ENCODE measurements at places on chromosomes 1 and 21. TPM values are rescaled to one million over a fixed set of nuclear protein-coding genes. Genes with fewer than 3 reads are reported as not detected.
A peak's percentile ranks its signal among the peaks of the same experiment; 100 is the strongest.

GRCh38 chr1:203592730-203593129 is 33.9 kb upstream of the ATP2B4 start:
- no peak for DNase-seq

- DNase-seq = peak; percentile 90
These were observed 62.4 kb upstream of the DIRAS3 start for GRCh38 chr1:68112835-68113243.

GRCh38 chr1:113990530-113990929 is 11.3 kb downstream of the OLFML3 start:
- no peak for DNase-seq

- no peak for DNase-seq
These were observed 69.4 kb downstream of the EVA1C start for GRCh38 chr21:32481875-32482408.

DNA sequence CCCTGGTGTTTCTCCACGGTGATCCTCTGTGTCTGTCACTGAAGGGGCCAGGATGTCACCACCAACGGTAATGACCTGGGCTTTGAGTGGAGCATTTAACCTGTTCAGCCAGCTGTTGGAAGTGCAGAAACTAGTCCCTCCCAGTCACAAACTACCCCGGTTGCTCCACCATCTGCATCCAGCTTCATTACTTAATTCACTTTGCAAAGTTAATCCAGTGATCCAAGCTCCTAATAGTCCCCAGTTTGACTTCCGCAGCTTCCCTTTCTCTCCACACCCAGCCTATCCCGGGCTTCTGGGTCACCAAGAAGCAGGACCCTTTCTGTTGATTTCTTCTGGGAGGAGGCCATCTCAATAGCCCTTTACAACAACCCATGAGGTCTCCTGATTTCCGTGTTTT is 63.5 kb downstream of the MDM4 start:
- no peak for DNase-seq

GRCh38 chr1:10646347-10646861 is 150.0 kb downstream of the CASZ1 start:
- peak; percentile 61 for DNase-seq

DNA sequence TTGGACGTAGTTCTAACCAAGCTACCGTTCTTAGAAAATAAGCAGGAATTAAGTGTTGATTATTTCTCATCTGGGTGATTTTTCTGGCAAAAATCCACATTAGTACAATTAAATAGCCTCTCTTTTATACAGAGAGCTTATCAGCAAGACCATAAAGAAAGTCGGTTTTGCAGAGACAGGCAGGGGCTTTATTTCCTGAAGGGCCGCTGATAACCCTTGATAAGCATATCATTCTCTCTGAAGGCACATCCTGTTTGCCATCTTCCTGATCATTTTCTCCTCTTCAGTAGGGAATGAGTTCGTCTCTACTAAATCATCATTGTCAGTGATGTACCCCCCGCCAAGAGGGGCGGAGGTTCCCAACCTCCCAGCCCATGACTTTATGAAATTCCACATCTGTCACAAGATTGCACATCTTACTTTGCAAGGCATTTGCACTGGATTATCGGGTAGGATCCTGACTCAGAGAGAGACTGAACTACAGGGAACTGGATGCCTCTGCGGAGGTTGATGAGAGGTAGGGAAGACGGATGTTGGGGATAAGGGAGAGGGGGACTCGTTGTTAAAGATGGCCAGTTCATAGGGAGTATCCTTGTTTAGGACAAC is 115.7 kb downstream of the KCNJ6 start:
- peak; percentile 53 for DNase-seq

DNA sequence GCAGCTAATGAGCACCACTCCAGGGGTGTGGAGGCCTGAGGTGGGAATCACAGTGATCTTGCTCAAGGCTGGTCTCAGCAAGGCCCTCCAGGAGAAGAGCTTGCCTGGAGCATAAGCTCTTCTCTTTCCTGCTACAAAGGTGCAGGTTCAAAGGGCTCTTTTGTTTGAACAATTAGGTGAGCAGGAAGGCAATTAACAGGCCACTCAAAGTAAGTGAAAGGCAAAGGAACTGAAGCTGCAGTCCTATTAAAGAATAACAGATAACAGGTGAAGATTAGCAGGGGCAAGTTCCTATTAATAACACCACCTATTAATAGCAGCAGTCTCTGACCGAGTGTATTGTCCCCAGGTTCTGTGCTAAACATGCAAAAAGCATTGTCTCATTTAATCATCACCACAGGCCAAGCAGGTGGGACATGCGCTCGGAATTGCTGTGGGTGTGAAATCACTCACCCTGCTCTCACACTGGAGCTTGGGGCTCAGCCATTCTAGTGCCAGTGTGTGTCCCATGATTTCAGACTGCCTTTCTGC is 113.8 kb downstream of the RHOU start:
- DNase-seq = no peak

- DNase-seq = no peak
These were observed 70.1 kb upstream of the NRIP1 start for GRCh38 chr21:15134701-15135470.

DNA sequence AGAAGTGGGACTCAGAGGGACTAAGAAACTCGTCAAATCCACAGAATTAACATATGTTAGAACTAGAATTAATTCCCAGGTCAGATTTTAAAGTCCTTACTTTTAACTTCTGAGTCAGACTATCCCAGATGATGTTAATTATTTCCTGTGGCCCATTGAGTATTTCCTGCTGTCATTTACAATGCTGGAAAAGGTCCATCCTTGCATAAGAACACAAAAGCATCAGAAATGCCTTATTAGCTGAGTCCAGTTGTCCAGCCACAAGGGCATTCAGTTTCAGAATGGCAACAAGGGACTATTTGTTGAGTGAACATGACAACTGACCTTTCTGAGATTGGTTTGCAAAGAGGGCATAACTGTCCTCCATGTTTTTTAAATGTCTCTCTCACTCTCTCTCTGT is 16.5 kb upstream of the HIVEP3 start:
- DNase-seq = peak; percentile 70

- no peak for DNase-seq
These were observed 9.1 kb upstream of the RAB7B start for GRCh38 chr1:206012086-206012859.

- DNase-seq = no peak
These were observed 4.2 kb downstream of the OR6K3 start for GRCh38 chr1:158716335-158716734.

GRCh38 chr1:194366705-194367104 is 1180.3 kb upstream of the B3GALT2 start:
- DNase-seq = no peak

DNA sequence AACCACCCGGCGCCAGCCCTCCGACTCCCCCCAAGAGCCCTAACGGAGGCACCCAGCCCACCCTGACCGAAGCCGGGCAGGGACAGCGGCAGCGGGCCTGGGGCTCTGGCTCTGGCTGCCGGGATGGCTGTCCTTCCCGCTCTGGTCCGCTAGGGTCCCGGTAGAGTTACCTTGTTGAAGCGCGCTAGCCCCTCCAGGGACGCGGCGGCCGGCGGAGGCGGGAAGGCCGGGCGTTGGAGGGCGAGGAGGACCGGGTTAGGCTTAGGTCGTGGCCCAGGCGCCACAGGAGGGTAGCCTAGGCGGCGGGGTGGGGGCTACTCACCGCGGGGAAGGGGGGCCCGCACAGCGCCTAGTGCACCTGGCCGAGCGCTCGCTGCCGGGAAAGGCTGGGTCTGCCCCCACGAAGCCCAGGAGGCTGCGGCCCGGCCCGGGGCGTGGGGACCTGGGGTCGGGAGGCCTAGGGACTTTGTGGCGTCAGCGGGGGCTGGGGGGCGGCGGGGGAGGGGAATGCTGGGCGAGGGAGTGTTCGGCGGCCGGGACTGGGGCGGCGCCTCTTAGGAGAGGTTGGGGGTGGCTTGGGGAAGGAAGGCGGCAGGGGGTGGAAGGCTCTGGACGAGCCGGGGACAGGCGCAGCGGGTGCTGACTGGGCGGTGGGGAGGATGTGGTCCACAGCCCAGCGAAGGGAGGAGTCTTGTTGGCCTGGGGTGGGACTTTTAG is at the start of gene TRIM17:
Gene TRIM17, minus strand, starts transcription at position 645 of the 717 bp plus-strand sequence. CDS start 1,789 bp downstream, outside the sequence.
- DNase-seq = peak; percentile 44

DNA sequence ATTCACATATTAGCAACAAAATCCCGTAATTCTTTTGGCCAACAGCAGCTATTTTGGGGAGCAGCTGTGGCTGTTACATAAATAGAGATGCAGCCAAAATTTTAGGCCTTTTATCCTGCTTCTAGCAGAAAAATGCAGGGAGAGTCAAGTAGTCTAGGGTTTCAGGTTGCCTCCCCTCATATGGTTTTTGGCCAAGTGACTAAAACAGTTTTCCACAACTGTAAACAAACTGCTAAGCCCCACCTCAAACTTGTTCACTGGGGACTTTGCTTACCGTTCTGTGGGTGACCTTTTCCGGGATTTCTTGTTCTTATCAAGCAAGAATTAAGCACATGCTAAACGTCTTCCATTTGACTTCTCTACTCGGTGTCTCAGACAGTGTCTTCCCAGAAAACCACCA is 133.4 kb downstream of the EDEM3 start:
- peak; percentile 71 for DNase-seq

DNA sequence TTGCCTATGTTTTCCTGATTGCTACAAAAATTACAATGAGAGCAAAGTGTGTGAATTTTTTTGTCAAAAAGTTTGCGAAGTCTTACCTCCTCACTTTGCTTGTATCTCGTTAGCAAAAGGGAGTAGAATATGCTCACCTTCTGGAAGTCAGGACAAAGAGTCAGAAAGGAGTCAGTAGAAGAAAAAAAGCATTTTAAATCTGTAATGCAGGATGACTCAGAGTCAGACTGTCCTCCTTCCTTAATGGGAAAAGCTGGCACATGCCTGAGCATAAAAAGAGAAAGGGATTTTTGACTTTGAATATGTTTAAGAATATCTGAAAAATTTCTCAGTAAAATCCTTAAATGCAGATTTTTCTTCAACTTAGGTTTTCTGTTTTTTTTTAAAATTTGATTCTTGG is 14.2 kb upstream of the VN1R5 start:
- DNase-seq = no peak

GRCh38 chr1:21612057-21612456 is 57.1 kb downstream of the RAP1GAP start:
- DNase-seq = no peak

GRCh38 chr21:33362044-33362555 is 37.3 kb downstream of the IFNAR1 start:
- DNase-seq = no peak

GRCh38 chr1:174118751-174119150 is 40.6 kb upstream of the RABGAP1L start:
- no peak for DNase-seq

DNA sequence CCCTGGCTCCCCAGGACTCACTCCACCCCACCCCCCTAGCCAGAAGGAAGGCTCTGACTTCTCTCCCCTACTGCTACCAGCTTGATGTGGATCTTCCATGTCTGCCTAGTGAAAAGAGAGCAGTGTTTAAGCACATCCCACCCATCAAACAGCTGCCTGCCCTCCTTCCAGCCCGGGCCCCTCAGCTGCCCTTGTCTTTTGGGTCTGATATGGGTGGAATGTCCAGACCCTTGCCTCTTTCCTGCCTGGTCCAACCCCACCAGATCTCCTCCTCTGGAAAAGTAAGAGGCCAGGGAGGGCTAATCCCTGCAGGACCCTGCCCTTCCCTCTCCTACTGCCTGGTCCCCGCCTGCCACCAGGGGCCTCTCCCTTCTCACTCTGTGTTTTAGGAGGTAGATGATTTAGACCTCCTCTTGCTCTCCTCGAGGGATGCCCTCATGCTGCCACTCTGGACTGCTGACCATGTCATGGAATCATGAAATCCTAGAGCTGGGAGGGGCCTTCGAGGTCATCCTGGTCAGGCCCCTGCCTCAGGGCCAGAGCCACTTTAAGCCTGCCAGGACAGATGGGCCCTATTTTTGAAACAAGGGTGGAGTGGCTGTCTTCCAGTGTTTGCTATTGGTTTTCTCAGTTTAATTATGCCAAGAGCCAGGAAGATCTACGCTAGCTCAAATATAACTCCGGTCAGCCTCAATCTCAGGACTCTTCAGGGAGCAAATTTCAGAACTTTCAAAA is 15.8 kb upstream of the HSPG2 start:
- no peak for DNase-seq

- no peak for DNase-seq
These were observed 141.4 kb downstream of the SMYD3 start for GRCh38 chr1:246365708-246366107.

- no peak for DNase-seq
These were observed 243.9 kb downstream of the TOMM20 start for GRCh38 chr1:234884701-234885100.

DNA sequence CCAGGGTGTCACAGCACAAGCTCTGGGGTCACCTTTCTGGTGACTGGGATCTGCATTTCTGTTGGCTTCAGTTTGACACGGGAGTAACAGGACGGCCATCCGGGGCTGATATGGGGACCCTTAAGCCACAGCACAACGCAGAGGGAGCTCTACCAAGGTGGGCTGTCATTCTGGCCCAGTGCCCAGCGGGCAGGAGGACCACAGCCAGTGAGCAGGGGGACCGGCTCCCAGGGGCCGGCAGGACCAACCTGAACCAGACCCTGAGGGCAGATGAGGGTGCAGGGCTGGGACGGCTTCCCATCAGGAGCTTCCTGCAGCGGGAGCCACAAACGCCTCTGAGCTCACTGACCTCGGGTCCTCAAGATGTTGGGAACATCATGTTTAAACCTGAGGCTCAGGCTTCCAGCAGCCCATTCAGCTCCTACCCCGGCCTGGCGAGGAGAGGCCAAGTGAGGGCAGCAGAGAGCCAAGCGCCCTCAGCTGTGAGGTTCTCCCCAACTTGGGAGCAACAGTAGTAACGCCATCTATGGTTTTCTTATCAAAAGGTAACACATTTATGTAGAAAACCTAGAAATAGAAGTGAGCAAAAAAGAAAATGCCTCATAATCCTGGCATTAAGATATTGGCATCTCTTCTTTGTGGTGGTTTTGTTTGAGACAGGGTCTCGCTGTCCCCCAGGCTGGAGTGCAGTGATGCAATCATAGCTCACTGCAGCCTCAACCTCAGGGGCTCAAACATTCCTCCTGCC is 26.8 kb downstream of the TMEM201 start:
- peak; percentile 51 for DNase-seq

- peak; percentile 35 for DNase-seq
These were observed 31.0 kb downstream of the KANK4 start for GRCh38 chr1:62288224-62288623.

- no peak for DNase-seq
These were observed 36.6 kb downstream of the CD58 start for GRCh38 chr1:116534014-116534739.

- DNase-seq = no peak
These were observed 73.5 kb downstream of the PUM1 start for GRCh38 chr1:30991862-30992606.

Gene KLF17
- total RNA-seq = not detected

Gene DCDC2B
- total RNA-seq = not detected

Gene ANXA9
- 1.7 TPM for total RNA-seq

Gene VCAM1
- 718 TPM for total RNA-seq

Gene EFNA4
- 36.0 TPM for total RNA-seq

Gene RHD
- not detected for total RNA-seq

Gene OLIG2
- 0.09 TPM for total RNA-seq

Gene MIXL1
- 3.7 TPM for total RNA-seq

Gene RCAN3
- total RNA-seq = 8.4 TPM

Gene FALEC
- not detected for total RNA-seq

Gene LRRC3
- total RNA-seq = 5.9 TPM

Gene SPTA1
- total RNA-seq = 1.8 TPM

Gene MLLT11
- 15.1 TPM for total RNA-seq

Gene BNIPL
- total RNA-seq = 0.66 TPM

Data from cardiac muscle cell (in vitro differentiated cells and primary cell).